ENCODE measurements at places on chromosomes 5 and 9.

DNA sequence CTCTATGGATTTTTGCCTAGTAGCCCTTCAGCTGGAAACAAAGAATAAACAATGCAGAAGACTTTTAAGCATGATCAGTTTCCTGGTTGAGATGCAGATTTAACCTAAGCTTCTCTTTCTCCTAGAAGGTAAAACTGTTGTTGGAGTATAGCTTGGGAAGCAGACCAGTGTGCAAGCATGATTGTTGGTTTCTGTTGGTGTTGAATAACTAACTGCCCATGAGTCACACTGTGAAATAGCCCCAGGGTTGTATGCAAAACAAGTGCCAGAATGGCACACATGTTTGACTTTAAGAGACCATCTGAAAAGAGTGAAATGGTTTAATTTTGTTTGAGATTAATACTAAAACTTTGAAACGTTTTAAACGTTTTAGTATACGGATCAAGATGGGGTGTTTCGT is 227.1 kb downstream of the ARHGEF28 start:
- peak; percentile 26 for DNase-seq

- no peak for DNase-seq
These were observed 17.5 kb downstream of the BAAT start for GRCh38 chr9:101367323-101367722.

GRCh38 chr5:142388696-142389095 is 63.9 kb upstream of the SPRY4 start:
- DNase-seq, result no peak

GRCh38 chr5:151406322-151406947 is 41.0 kb upstream of the SLC36A1 start:
- peak; percentile 25 for DNase-seq

- peak; percentile 39 for DNase-seq
These were observed 11.0 kb upstream of the ERMP1 start for GRCh38 chr9:5843794-5844471.

- DNase-seq, result peak; percentile 62
These were observed 744 bp downstream of the OTULIN start for GRCh38 chr5:14665101-14665822.

GRCh38 chr9:1353291-1353690 is 303.1 kb downstream of the DMRT2 start:
- DNase-seq, result no peak

- no peak for DNase-seq
These were observed 199.6 kb upstream of the DAB2 start for GRCh38 chr5:39624268-39624886.

DNA sequence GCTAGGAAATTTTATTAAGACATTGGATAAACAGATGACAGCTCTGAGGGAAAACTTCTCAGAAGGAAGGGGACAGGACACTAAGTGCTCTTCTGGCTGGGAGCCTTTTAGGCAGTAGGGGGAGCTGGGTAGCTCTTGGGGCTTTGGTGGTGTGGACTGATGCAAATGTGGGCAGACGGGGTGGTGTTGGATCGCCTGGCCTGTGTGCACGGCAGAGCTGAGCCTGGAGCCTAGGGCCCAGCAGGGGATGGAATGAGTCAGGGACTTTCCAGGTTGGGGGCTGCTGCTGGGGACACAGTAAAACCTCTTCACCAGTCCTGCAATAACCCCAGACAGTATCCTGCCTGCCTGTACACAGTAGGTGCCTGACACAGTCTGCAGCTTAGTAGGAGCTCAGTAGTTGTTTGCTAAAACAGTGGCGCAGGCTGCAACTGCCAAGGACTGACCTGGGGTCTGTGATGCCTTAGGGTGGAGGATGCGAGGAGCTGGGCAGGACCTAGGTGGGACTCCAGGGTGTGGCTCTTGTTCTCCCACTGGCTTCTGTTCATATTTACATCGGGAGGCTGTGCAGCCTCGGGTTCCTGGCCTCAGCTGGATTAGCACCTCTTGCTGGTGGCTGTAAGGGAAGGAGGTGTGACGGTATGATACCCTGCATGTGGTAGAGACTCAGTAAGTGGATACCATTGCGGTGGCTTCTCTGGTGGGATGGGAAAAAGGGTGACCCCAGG is 83.8 kb downstream of the DAB2IP start:
- DNase-seq, result no peak

DNA sequence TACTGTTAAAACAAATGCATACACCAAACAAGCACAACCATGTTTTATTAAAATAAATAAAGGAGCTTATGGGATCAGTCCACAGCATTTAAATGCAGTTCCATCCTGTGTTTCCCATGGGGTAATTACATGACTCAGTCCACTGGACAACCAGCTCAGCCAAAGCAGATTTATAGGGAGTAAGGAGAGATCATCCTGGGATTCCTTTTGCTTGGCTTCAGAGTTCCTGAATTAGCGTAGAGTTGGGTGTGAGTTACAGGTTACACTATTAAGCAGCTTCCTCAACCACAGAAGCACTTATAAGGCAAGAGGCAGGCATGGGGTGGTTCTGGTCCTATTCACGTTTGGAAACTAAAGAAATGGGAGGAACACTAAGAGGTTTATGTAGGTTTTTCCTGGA is 381.1 kb upstream of the ACTBL2 start:
- DNase-seq, result peak; percentile 54
